ENCODE measurements at places on chromosomes 5 and 9.

GRCh38 chr5:143547342-143547741 lies 143.9 kb upstream of the NR3C1 start:
- no peak for DNase-seq

- DNase-seq = no peak
These were observed 35.9 kb upstream of the PWWP2A start for GRCh38 chr5:160155017-160155750.

GRCh38 chr5:54302267-54302687 lies 8.1 kb downstream of the ARL15 start:
- DNase-seq = no peak

DNA sequence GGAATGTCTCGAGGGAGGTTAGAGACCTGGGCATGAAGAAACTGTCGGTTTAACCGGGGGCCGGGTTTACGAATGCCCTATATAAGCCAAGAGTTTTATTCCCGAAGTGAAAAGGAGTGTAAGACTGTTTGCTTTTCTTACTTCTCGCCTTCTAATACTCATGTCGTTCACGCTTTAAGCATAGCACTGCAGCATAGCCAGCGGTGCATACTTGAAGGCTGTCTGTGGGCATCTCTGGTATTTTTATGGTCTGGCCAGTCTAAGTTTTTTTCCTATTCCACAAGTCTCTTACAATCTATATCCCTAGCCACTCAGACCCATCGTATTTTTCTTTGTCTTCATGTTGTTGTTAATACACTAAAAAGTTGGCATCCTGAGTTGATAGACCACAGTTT lies 1.2 kb downstream of the UHRF2 start:
- DNase-seq = no peak

GRCh38 chr5:101673120-101673519 lies 623.0 kb downstream of the SLCO4C1 start:
- DNase-seq = no peak

DNA sequence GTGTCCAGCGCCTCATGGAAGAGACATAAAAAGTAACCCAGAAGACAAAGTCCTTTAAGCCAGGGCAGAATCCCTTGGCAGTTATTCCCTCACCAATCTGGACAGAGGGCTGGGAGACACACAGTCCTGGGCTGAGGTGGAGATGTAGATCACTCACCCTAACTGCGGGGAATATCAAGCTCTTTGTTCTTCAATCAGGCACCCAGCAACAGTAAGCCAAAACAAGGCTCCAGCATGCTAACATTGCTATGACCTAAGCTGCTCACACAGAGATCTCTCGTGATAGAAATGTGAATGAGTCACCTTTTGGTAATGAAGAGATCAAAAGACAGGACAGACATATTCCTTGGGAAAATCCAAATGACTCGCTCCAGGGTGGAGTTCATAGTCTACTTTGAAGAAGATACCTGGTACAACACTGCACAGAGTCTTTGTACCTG lies 101.3 kb downstream of the FBN2 start:
- DNase-seq = no peak

DNA sequence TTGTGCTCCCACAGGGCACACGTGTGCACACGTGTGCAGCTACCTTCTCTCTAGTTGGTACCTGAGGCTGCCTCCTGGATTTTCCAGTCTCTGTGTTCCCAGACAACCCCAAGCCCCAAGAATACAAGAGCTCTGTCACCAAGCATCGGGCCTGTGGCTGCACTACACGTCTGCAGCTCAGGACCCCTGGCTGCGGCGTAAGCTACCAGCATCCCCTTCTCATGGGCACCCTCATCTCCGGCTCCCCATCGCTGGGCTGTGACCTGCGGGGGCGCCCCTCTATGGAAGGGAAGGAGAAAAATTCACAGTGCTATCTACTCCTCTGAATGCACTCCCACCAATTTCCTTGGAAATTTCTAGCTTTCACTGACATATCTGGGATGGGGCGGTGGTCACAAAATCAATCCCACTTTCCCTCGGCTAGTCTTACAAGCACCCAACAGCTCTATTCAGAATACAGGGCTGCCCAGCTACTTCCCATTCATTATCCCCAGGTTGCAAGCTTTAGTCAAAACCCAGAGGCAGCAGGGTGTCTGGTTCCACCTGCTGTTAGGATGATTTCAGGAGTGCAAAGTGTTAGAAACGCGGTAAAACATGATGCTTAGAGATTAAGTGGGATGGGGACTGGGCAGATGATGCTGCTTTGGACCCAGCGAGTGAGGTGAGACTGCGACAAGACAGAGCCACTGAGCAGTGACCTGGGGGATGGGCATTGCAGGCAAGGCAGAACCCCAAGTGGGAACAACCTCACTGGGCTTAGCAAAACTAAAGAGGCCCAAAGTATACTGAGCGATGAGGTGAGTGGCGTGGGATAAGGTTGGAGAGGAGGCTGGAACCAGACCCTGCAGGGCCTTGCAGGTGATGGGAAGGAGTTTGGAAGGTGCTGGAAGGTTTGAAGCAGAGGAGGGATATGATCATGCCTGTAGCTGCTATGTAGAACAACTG lies 121.7 kb downstream of the KCNIP1 start:
- no peak for DNase-seq

- no peak for DNase-seq
These were observed 409.5 kb upstream of the GRIA1 start for GRCh38 chr5:153080940-153081339.

- peak; percentile 47 for DNase-seq
These were observed 54.7 kb upstream of the SUSD3 start for GRCh38 chr9:93003552-93004407.

- no peak for DNase-seq
These were observed 130.2 kb upstream of the SPEF2 start for GRCh38 chr5:35487233-35488025.

DNA sequence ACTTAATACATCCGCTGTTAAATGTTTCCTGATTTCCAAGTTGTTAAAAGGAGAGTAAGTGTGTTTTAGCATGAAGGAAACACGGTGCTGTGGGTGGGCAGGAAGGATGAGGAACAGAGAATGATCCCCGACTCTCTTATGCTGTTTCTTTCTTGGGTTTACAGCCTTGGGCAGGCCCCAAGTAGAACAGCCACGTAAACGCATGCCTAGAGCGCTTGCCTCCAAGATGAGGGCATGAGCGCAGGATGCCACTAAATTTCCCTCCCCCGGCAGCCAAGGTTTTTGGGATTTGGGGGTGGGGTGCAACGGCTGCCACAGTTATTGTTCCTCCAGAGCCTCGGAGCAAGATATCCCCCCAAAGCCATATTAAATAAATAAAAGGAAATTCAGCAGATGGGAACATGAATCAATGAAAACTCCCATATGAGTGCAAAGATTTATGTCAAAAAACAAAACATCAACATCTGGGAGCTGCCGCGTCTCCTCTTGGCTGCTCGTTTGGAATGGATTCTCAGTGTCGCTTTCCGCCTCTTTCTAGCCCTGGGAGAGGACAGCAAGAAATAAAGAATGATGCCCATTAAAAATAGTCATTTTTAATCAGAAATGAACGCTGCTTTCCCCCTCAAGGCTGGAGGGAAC lies 10.0 kb upstream of the DELE1 start:
- no peak for DNase-seq

GRCh38 chr5:75324791-75325190 lies 12.2 kb upstream of the HMGCR start:
- DNase-seq = no peak

- DNase-seq = no peak
These were observed 53.7 kb upstream of the IFNK start for GRCh38 chr9:27470291-27470856.

DNA sequence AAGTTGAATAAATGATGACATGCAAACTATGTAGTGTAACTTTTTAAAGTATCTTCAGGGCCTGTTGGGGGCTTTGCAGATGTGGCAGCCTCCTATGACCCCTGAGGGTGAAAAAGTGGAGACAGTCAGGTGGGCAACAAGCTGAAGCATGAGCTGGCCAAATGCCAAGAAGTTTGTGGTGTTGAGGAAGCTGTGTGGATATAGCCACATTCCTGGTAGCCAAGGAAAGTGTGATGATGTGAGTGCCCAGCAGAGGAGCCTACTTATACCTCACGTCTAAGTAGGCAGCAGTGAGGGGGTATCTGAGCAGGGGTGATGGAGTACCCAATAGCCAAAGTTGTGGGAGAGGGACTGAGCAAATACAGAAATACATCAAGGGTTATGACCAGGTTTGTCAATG lies 621.2 kb upstream of the CDH6 start:
- no peak for DNase-seq

GRCh38 chr5:177294632-177295031 lies 8.9 kb downstream of the RAB24 start:
- DNase-seq = no peak

GRCh38 chr5:114412510-114413171 lies 50.8 kb downstream of the KCNN2 start:
- no peak for DNase-seq

DNA sequence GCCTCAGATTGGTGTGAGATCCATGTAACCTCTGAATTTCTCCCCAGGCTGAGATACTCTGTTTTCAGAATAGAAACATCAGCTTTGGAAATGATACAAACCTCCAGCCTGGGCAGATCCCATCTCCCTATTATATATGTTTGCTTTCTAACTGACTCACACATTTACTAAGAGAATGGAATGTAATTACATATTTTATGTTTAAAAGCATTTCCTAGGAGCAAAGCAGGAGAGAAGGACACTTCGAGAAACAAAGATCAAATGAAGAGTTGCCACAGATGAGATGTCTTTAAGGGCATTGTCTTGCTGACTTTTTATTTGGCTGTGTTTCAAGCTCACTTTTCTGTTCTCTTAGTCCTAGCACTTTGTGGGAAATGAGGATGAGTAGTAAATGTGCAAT lies 96.3 kb downstream of the CDH18 start:
- DNase-seq = no peak

- no peak for DNase-seq
These were observed 141.7 kb downstream of the DCP2 start for GRCh38 chr5:113118298-113118697.

- DNase-seq = no peak
These were observed 75.6 kb upstream of the SLC12A2 start for GRCh38 chr5:128007939-128008338.

GRCh38 chr9:115548609-115549260 lies 430.8 kb upstream of the TNC start:
- DNase-seq = no peak

DNA sequence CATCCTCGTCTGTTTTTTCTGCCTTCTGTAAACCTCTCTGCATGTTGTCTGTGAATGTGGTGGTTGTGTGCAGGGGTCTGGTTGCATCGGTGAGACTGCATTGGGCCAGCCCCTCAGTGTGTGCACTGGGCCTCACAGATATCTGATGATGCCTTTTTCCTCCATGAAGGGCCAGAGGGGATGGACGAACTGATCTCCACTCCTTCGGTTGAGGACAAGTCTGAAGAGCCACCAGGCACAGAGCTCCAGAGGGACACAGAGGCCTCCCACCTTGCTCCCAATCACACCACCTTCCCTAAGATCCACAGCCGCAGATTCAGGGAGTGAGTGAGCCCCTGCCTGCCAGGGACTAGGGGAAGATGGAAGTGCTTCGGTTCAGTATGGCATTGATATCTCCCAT lies 31.3 kb downstream of the SECISBP2 start:
- no peak for DNase-seq

DNA sequence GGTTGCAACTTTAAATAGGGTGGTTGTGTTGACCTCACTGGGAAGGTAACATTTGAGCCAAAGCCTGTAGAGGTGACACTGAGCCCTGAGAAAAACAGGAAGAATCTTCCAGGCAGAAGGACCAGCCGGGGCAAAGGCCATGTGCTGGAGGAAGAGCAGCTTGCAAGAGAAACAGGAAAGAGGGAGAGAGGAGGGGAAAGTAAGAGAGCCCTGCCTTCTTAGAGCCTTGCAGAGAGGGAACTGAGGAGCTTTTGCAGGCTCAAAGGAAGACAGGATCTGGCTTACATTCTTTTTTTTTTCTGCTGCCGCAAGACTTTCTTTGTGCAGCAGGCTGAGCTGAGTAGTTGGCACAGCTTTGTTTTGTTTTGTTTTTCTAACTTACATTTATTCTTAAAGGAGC lies 17.4 kb downstream of the C9orf153 start:
- DNase-seq = no peak

DNA sequence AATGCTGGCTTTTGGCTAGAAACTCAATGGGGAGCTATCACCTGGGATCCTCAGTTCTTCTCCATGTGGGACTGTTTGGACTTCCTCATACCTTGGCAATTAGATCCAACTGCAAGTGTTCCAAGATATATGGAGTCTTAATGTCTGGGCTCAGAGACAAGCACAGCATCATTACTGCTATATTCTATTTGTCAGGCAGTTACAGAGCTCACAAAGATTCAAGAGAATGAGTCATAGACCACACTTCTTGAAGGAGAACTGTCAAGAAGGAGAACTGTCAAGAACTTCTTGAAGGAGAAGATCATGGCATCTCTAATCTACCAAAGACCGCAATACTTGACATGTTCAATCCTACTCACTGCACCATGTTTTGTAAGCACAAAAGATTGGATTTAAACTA lies 106.8 kb upstream of the NREP start:
- no peak for DNase-seq

DNA sequence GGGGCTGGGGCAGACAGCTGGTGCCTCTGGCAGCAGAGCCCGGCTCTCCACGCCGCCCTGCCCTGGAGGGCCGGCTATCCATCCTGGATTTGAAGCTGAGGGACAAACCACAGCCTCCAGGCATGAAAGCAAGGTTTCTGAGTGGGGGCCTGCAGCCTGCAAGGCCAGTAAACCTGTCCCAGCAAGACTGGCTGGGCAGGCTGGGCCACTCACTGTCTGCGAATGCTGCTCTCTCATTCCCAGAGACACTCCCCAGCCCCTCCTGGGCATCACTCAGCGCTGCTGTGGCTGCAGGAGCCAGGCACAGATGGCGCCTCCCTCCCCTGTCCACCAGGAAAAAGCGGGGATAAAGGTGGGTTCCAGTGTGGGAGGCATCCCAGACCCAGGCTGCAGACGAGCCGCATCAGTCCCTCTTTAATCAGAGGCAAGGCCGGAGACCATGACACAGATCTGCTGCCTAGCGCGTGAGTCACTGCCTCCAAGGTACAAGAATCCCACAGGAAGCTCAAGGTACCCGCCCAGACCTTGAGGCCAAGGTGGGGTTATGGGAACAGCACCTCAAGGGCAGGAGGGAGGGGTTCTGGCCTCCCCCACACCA lies 118.0 kb downstream of the VAV2 start:
- DNase-seq = no peak

DNA sequence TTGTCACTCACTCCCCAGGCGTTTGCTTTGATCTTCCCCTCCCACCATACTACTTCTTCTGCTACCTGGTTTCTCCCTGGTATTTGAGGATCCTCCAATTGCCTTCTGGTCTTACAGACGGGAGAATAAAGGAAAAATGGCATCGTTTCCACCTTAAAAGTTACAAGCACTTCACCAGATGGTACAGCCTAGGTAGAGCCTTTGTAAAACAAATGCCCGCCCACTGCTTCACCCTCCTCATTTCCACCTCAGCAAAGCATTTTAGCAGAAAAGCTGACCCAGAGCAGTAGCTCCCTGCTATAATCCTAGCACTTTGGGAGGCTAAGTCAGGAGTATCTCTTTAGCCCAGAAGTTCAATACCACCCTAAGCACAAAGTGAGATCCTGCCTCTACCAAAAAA lies 5.1 kb upstream of the ANXA2R start:
- DNase-seq = no peak

- no peak for DNase-seq
These were observed 113.8 kb upstream of the VCAN start for GRCh38 chr5:83357621-83358231.

- no peak for DNase-seq
These were observed 120.4 kb upstream of the CPEB4 start for GRCh38 chr5:173767574-173768266.

GRCh38 chr9:31153250-31153840 lies 1231.1 kb upstream of the ACO1 start:
- DNase-seq = no peak

- DNase-seq = no peak
These were observed 282.1 kb downstream of the NFIB start for GRCh38 chr9:14031810-14032209.

GRCh38 chr5:50564079-50564478 lies 102.4 kb upstream of the PARP8 start:
- no peak for DNase-seq

All from activated T-helper 1 cell treated with Interleukin-2 at 50 U/mL for 16 hours (primary cell).